ENCODE measurements at places on chromosomes 16 and 17. TPM values are rescaled to one million over a fixed set of nuclear protein-coding genes. Genes with fewer than 3 reads are reported as not detected.

- no peak for DNase-seq
Measured at GRCh38 chr17:10549096-10549842, at the start of gene MYH2. Gene MYH2, minus strand, starts transcription at chr17:10549658. Its CDS starts 1,738 bp downstream, at chr17:10547920.

DNA sequence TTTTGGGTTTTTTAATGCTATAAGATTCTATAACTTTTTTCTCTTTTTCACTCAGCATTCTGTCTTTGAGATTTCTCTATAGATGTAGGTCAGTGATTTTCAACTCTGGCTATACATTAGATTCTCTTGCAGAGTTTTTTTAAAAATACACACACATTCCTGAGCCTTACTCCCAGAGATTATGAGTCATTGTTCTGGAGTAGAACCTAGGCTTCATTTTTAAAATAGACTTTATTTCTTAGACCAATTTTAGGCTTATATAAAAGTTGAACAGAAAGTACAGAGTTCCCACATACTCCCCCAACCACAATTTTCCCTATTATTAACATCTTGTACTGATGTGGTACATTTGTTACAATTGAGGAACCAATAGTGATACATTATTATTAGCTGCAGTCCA is 63.3 kb downstream of the CYB561 start:
- DNase-seq = no peak

- peak; percentile 46 for DNase-seq
Measured at GRCh38 chr17:48131216-48131824, 23.8 kb downstream of the SNX11 start.

The NPIPB2 gene
- 2.2 TPM for polyA plus RNA-seq

The PDF gene
- 14.4 TPM for polyA plus RNA-seq

All from mammary epithelial cell (primary cell).